ENCODE measurements at places on chromosomes 1 and 21.

GRCh38 chr1:44590475-44590874 lies 83.8 kb downstream of the TMEM53 start:
- DNase-seq, result no peak

DNA sequence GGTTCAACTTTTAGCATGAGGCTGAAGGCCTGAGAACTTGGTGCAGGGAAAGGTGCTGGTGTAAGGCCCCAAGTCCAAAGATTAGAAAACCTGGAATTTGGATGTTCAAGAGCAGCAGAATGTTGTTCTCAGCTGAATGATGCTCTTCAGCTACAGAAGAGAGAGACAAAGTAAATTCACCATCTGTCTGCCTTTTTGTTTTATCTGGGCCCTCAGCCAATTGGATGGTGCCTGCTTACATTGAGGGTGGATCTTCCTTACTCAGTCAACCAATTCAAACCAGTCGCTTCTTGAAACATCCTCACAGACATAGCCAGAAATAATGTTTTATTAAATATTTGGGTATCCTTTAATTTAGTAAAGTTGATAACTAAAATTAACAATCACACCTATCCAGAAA lies 748.2 kb upstream of the ADAMTS5 start:
- no peak for DNase-seq

GRCh38 chr1:184403961-184404726 lies 17.3 kb downstream of the C1orf21 start:
- no peak for DNase-seq

DNA sequence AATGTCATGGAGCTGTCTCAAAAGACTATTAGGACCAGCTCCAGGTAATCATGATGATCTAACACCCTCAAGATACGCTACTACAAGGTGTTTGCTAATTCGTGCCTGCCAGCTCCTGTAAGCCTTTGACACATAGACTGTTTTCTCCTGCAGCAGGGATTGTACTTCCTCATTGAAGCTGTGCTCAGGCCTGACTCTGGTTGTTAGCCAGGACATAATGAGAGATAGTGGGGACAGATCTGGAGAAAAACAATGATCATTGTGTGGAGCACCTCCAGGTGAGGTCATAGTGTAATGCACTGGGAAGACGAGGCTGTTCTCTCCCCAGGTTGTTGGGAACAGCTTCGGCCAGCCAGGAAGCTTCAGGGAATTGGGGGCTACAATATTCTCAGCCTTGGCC lies 94.6 kb downstream of the SETD4 start:
- DNase-seq, result no peak

DNA sequence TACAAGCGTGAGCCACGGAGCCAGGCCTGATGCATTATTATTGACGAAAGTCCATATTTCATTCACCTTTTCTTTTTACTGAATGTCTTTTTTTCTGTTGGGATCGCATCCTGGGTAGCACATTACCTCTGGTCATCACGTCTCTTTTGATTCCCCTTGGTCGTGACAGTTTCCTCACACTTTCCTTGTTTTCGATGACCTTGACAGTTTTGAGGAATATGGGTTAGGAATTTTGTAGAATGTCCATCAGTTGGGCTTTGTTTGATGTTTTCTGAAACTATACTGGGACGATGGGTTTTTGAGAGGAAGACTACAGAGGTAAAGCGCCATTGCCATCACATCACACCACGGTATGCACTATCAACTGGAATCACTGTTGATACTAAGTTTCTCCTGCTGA lies 26.6 kb upstream of the GALNT2 start:
- no peak for DNase-seq

DNA sequence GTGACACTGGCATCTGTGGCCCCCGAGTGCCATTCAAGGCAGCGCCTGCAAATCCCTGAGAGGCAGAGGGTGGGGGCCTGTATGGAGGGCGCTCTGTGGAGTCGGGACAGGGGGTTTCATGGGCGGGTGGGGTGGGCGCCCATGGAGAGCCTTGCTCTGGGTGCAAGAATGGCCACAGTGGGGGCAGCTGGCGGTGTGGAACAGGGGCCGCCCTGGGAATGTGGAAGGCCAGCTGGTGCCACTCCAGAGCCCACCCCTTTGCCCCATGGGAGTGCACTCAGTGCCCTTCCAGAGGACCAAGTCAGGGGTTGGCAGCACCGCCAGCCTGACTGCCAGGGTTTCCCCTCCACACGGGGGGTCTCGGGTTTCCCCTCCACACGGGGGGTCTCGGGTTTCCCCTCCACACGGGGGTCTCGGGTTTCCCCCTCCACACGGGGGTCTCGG lies 55.0 kb upstream of the TRAPPC10 start:
- DNase-seq, result no peak

- DNase-seq, result no peak
Measured at GRCh38 chr1:236837897-236838296, 42.8 kb downstream of the MTR start.
